GM23338 (cell line): ENCODE measurements at places on chromosomes 4 and X. TPM values are rescaled to one million over a fixed set of nuclear protein-coding genes. Genes with fewer than 3 reads are reported as not detected.
A peak's percentile ranks its signal among the peaks of the same experiment; 100 is the strongest.

GRCh38 chr4:110163327-110164069 is 34.9 kb downstream of the ELOVL6 start:
- no peak overlapping the region for H3K4me3 ChIP-seq
- H3K27ac ChIP-seq = 0 out of 2 replicates have a peak overlapping the region, but pooled peaks have one; percentile 46
- no peaks in the 10 kb centered on the region for H3K27me3 ChIP-seq
- DNase-seq = no peak
- H3K36me3 ChIP-seq = peaks cover 4% of the 10 kb centered on the region; the same call in 1 of the 2 replicates
- peaks cover 6% of the 10 kb centered on the region; the same call in 1 of the 2 replicates for H3K4me1 ChIP-seq

GRCh38 chr4:46267866-46268265 is 122.1 kb downstream of the GABRA2 start:
- H3K27ac ChIP-seq = no peak overlapping the region
- H3K4me1 ChIP-seq = no peaks in the 10 kb centered on the region
- DNase-seq = no peak
- no peaks in the 10 kb centered on the region for H3K36me3 ChIP-seq

Gene RASL11B
- total RNA-seq = 97.0 and 100.0 TPM in 2 replicates

Gene RIPPLY1
- not detected in 2 replicates for total RNA-seq

GRCh38 chr4:168646001-168646768 is 149.3 kb downstream of the PALLD start:
- peaks cover 16% of the 10 kb centered on the region for H3K4me1 ChIP-seq
- no peaks in the 10 kb centered on the region for H3K36me3 ChIP-seq
- H3K27ac ChIP-seq = no peak overlapping the region
- no peaks in the 10 kb centered on the region for H3K27me3 ChIP-seq
- no peak overlapping the region for H3K4me3 ChIP-seq
- DNase-seq = no peak

Gene JCHAIN
- not detected in 2 replicates for total RNA-seq

Gene CBLL2
- total RNA-seq = not detected in 2 replicates

- peak; percentile 60 for DNase-seq
- H3K27ac ChIP-seq = no peak within 1 kb of the TSS
- no peaks in the 10 kb centered on the region for H3K36me3 ChIP-seq
- peaks cover 19% of the 10 kb centered on the region; the same call in 1 of the 2 replicates for H3K4me1 ChIP-seq
- H3K27me3 ChIP-seq = peaks cover 79% of the 10 kb centered on the region
Measured at GRCh38 chrX:132958091-132958703, at the start of gene HS6ST2. HS6ST2 (minus strand) TSS chrX:132958629.

DNA sequence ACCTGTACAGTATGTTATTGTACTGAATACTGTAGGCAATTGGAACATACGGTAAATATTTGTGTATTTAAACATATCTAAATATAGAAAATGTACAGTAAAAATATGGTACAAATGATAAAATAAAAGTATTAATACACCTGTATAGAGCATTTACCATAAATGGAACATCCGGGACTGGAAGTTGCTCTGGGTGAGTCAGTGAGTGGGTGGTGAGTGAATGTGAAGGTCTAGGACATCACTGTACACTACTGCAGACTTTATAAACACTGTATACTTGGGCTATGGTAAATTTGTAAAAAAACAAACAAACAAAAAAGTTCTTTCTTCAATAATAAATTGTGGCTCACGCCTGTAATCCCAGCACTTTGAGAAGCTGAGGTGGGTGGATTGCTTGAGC is 52.4 kb upstream of the FHL1 start:
- H3K4me3 ChIP-seq = no peak overlapping the region
- H3K4me1 ChIP-seq = no peaks in the 10 kb centered on the region
- H3K27me3 ChIP-seq = no peaks in the 10 kb centered on the region
- H3K36me3 ChIP-seq = no peaks in the 10 kb centered on the region

- no peak overlapping the region for H3K4me3 ChIP-seq
- H3K4me1 ChIP-seq = peaks cover 13% of the 10 kb centered on the region
- no peaks in the 10 kb centered on the region for H3K27me3 ChIP-seq
- no peaks in the 10 kb centered on the region for H3K36me3 ChIP-seq
Measured at GRCh38 chrX:98068024-98068580, 1184.4 kb downstream of the RPA4 start.

DNA sequence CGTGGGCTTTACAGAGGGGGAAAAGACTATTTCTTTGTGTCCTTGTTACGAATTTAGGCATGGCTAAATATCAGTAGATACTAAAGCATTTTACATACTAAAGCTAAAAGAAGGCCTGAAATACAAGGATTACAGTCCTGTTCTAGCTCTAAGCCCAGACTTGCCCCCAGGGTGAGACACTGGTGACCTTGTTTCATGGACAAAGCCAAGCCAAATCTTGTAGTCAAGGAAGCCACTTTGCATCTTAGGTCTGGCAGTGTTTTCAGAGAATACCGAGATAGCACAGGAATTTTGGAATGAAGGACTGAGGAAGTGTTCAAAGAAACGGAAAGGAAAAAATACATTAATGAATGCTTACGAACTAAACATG is 733 bp upstream of the G3BP2 start:
- H3K4me1 ChIP-seq = peaks cover 52% of the 10 kb centered on the region
- H3K27ac ChIP-seq = peak overlapping the region; percentile 98
- DNase-seq = peak; percentile 28
- no peaks in the 10 kb centered on the region for H3K27me3 ChIP-seq
- H3K4me3 ChIP-seq = peak overlapping the region; percentile 95

- peak; percentile 56 for DNase-seq
- H3K4me1 ChIP-seq = peaks cover 20% of the 10 kb centered on the region
- no peaks in the 10 kb centered on the region for H3K36me3 ChIP-seq
- no peak overlapping the region for H3K4me3 ChIP-seq
- H3K27ac ChIP-seq = no peak overlapping the region
Measured at GRCh38 chr4:118969359-118969758, 80.7 kb downstream of the SYNPO2 start.

Gene NKX1-1
- total RNA-seq = not detected in 2 replicates

Gene OTUD6A
- total RNA-seq = 0.17 TPM in 1 of 2 replicates, not detected in the other

Gene SSX2
- total RNA-seq = 0.39 and 0.83 TPM in 2 replicates

Gene HDX
- 8.7 and 15.3 TPM in 2 replicates for total RNA-seq

Gene RS1
- not detected in 2 replicates for total RNA-seq

DNA sequence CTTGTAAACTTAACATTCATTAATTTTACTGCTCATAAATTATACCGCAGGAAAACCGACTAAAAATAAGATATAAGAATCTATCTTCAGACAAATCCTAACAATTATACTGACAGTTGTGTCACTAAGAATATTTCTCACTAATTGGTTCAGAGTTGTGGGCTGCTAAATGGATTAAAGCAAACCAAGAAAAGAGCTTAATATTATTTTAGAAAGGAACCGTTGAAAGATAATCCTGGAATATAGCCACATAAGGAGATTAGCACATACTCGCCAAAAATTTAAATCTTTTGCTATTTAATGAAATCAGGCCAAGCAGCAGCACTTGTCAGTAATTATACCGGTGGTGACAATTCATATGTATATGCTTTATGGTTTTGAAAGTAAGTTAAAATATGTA is 132.8 kb downstream of the SLIT2 start:
- no peak for DNase-seq
- H3K4me1 ChIP-seq = no peaks in the 10 kb centered on the region

DNA sequence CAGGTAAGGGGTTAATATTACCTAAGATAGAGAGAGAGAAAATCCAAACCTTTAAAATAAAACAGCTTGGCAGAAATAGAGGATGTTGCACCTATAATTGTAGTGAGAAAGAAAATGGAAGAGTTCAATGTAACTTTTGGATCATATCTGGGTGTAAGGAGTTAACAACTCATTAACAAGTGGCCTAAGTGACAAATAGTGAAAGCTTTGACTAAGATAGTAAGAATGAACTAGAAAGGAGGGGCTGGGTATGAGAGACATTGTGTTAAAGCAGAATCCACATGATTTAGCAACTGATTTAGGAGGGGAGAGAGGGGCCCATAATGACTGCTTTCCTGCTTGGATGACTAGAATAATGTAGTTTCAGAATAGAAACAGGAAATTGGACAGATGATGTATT is 761.0 kb downstream of the IL1RAPL1 start:
- H3K4me3 ChIP-seq = no peak overlapping the region
- no peaks in the 10 kb centered on the region for H3K4me1 ChIP-seq
- no peak for DNase-seq
- no peak overlapping the region for H3K27ac ChIP-seq

GRCh38 chr4:122759639-122760310 is 27.3 kb downstream of the BBS12 start:
- no peaks in the 10 kb centered on the region for H3K36me3 ChIP-seq
- DNase-seq = peak; percentile 50
- no peak overlapping the region for H3K4me3 ChIP-seq
- no peak overlapping the region for H3K27ac ChIP-seq

Gene XG
- total RNA-seq = 0.28 and 0.97 TPM in 2 replicates

Gene PAGE5
- not detected in 2 replicates for total RNA-seq

GRCh38 chr4:24750106-24750505 is 45.3 kb upstream of the SOD3 start:
- H3K4me3 ChIP-seq = no peak overlapping the region
- H3K27ac ChIP-seq = no peak overlapping the region

Gene IL13RA1
- 6.6 and 7.0 TPM in 2 replicates for total RNA-seq

Gene POU4F2
- not detected in 2 replicates for total RNA-seq

GRCh38 chrX:112094729-112095128 is 12.2 kb upstream of the TRPC5 start:
- no peaks in the 10 kb centered on the region for H3K4me1 ChIP-seq
- no peak overlapping the region for H3K4me3 ChIP-seq
- no peaks in the 10 kb centered on the region for H3K36me3 ChIP-seq
- H3K27me3 ChIP-seq = no peaks in the 10 kb centered on the region
- no peak overlapping the region for H3K27ac ChIP-seq

DNA sequence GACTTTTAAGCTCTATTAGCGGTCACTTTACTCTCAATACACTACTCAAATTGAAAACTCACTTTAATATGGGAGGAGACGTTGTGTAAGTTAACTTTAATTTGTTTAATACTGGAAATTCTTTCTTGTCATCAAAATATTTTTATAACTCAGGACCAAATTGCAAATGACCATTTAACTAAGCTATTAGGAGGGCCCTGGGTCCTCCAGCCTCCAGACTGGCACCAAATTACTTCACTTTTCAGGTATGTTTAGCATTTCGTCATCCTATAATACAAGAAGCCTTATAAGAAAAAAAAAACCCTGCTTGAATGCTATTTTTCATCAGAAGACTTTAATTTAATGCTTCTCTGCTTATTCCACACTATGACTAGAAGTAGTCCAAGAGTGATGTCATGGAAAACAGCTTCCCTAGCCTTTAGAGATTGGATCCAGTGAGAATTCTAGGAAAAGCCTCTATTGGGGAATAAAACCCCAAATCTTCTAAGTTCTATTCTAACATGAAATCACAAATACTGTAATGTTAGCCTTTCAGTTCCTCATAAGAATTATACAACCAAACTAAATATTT is 6.6 kb downstream of the KLHL15 start:
- H3K4me3 ChIP-seq = no peak overlapping the region
- DNase-seq = no peak
- H3K36me3 ChIP-seq = no peaks in the 10 kb centered on the region
- H3K27me3 ChIP-seq = peaks cover 4% of the 10 kb centered on the region; the same call in 1 of the 2 replicates
- H3K27ac ChIP-seq = no peak overlapping the region
- no peaks in the 10 kb centered on the region for H3K4me1 ChIP-seq

Gene VAMP7
- 22.7 and 32.5 TPM in 2 replicates for total RNA-seq

DNA sequence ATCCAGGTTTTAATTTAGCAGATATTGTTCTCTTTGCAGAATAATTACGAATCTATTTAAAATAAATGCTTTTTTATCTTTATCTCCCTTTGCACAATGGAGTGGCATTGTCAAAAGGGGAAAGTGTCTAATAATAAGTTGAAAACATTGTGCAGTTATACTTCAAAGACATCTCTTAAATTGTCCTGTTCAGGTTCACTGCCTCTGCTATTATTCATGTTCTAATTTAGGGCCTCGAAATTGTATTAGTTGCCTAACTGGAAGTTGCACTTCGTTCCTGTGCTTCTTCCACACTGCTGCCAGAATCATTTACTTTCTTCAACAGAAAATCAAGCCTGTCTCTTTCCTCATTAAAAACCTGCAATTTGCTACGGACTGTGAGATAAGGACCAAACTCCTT is 150.5 kb upstream of the SPRY1 start:
- H3K27me3 ChIP-seq = no peaks in the 10 kb centered on the region
- H3K4me3 ChIP-seq = no peak overlapping the region
- no peaks in the 10 kb centered on the region for H3K36me3 ChIP-seq
- no peak overlapping the region for H3K27ac ChIP-seq

DNA sequence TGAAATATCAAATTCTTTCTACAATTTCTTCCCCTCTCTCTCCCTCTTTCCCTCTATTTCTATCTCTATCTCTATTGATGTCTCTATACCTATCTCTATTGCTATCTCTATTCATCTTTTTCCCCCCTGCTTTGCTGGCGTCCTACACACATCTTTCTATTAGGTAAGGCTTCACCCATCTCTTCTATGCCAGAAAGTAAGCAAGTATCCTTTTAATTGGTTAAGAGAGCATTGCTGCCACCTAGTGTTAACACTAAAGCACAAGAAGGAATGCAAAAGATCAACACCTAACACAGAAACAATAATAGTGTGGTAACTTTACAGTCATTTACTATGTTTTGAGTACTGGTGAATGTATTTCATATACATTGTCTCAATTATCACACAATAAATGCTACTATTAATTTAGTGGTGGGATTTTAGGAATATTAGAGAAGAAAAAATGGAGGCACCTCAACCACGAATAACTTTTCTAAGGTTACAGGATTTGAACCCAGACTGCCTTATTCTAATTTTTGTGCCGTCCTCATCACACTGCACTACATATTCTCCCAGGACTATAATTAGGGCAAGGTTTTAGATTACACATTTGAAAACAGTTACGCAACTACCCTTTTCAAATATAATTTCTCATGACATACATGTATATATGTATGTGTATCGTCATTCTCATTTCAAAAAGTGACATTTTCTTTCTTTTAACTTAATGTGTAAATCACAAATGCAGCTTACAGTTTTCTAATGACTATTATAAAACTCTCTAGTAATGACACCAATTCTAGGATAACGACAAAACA is 3.7 kb upstream of the C4orf36 start:
- peaks cover 7% of the 10 kb centered on the region; the same call in 1 of the 2 replicates for H3K27me3 ChIP-seq
- peaks cover 9% of the 10 kb centered on the region; the same call in 1 of the 2 replicates for H3K4me1 ChIP-seq
- H3K36me3 ChIP-seq = no peaks in the 10 kb centered on the region
- peak; percentile 90 for DNase-seq
- no peak overlapping the region for H3K27ac ChIP-seq
- H3K4me3 ChIP-seq = no peak overlapping the region

Gene INTU
- 16.6 and 17.0 TPM in 2 replicates for total RNA-seq

DNA sequence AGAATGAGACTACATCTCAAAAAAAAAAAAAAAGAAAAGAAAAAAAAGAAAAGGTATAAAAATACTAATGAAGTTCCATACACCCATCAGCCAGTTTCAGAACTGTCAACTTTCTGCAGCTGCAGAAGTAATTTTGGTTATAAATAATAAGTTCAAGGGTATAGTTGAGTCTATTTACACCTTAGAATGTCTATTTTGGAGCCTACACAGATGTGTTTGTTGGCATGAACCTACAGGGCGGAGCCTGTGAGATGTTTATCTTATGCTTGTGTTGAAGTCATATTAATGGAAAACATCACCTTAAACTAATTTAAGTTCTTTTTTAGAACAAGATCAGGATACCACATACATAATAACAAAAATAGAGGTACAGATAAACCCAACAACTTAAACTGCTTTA is 85.8 kb downstream of the RAPGEF2 start:
- no peak overlapping the region for H3K27ac ChIP-seq
- no peaks in the 10 kb centered on the region for H3K27me3 ChIP-seq
- no peaks in the 10 kb centered on the region for H3K4me1 ChIP-seq
- no peak overlapping the region for H3K4me3 ChIP-seq

Gene RAB40A
- total RNA-seq = not detected in 2 replicates
